Cortex of kidney (tissue), 1 donor: ENCODE measurements at places on chromosomes 6 and 20.

DNA sequence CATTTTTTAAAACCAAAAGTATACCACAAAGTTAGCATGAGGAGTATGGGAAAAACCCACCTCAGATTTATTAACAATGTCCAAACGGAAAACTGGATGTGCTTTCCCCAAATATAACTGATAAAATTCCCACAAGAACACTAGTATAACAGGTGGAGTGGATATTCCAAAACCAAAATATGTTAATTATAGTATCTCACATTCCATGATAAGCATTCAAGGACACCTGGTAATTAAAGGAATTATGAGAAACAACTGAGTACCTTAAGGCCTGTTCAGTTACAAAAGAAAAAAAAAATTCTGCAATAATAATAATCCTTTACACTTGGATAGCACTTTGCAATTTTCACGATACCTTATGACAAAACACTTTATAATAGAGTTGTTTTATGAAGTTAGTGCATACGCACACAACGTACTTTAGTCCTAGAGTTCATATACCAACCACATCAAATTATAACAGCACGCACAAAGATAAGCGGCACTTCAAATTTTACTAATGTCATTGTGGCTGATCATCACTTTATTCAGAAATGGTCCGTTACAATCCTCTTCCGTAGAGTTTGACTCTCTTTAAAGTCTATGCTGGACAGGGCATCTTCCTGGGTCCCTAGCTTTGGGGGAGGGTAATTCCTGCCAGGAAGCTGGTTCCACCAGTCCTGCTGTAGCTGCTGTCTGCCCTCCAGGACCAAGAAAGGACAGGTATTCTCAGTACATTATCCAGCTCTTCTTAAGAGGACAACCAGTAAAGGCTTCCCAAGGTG lies 1.7 kb downstream of the CDK19 start:
- DNase-seq, result no peak

- no peak for DNase-seq
Observed at GRCh38 chr6:35635601-35636597, 52.8 kb downstream of the FKBP5 start.

- DNase-seq, result no peak
Observed at GRCh38 chr20:63881451-63882226, 13.3 kb upstream of the DNAJC5 start.

DNA sequence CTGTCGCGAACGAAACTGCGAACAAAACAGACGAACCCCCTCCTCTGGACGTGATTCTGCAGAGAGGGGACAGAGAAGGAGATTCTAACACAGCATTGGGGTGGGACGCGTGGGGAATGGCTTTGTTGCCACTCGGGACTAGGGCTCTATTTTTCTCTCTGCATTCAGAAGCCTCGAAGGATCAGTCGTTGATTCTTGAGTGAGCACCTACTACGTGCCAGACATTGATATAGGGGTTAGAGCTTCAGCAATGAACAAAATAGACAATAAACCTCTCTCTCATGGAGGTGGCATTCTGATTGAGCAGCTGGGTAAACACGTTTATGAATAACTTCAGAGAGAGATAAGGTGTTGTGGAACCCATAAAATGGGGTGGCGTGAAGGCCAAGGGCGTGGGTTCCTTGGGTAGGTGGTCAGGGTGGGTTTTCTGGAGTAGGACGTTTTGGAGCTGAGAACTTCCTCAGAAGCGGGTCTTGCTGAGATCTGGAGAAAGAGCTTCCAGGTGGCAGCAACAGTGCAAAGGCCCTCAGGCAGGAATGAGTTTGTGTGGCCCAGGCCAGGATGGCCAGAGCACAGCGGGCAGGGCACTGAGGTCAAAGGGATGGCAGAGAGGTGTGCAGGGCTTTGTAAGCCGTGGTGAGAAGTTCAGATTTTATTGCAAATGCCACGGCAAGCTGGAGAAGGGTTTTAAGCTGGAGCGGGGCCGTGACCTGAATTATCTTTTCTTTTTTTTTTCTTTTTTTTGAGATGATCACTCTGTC lies 884 bp downstream of the SLC2A10 start:
- no peak for DNase-seq

- no peak for DNase-seq
Observed at GRCh38 chr6:7204726-7205125, 97.0 kb downstream of the RREB1 start.

DNA sequence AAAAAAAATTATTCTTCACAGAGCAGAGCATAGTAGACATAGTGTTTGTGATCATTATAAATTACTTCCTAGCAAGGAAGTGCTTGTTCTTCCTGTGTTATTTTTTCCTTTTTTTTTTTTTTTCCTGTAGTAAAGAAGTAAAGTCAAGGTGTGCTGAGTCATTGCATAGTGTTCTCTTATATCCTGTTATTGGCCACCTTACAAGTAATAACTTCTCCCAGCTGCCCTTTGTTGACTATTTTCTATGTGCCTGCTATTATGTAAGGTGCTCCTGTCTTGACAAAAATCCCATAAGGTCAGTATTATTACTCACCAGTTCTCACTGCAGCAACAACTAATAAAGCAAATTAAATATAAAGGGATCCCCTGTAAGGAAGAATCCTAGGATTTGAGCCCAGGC lies 195.3 kb downstream of the GJA1 start:
- no peak for DNase-seq

- no peak for DNase-seq
Observed at GRCh38 chr6:42427871-42428270, 23.9 kb downstream of the TRERF1 start.

DNA sequence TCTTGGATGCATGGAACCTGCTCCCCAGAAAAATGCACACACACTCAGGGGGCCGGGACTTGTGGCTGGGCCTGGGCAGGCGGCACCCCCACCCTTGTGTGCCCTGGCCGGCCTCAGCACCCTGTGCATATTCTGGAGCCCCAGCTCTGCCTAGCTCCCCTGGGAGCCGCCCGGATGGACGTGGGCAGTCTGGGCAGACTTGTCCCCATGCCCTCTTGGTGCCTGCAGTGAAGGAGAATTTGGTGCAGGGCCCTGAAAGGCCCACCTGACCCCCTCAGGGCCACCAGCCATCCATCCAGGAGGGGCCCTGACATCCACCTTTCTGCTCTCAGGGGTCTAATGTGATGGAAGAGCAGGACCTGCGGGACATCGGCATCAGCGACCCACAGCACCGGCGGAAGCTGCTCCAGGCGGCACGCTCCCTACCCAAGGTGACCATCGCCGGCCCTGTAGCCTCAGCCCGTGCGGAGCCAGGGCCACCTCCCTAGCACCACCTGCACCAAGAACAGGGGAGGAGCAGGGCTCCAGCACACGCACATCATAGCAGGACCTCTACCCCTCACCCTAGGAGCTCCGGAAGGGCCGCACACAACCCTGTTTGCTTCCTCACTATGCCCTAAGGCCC lies 62.8 kb downstream of the TCP11 start:
- DNase-seq, result no peak

- no peak for DNase-seq
Observed at GRCh38 chr6:44216677-44217331, at the start of gene MYMX. Gene MYMX, plus strand, starts transcription at chr6:44216926. Its CDS starts 546 bp downstream, at chr6:44217472.

GRCh38 chr6:73058736-73059135 lies 166.6 kb downstream of the KHDC1L start:
- DNase-seq, result no peak

GRCh38 chr6:151021896-151022295 lies 156.4 kb downstream of the MTHFD1L start:
- no peak for DNase-seq

- DNase-seq, result no peak
Observed at GRCh38 chr6:72941751-72942150, 283.5 kb downstream of the KHDC1L start.
